ENCODE measurements at places on chromosomes 6 and 20.

DNA sequence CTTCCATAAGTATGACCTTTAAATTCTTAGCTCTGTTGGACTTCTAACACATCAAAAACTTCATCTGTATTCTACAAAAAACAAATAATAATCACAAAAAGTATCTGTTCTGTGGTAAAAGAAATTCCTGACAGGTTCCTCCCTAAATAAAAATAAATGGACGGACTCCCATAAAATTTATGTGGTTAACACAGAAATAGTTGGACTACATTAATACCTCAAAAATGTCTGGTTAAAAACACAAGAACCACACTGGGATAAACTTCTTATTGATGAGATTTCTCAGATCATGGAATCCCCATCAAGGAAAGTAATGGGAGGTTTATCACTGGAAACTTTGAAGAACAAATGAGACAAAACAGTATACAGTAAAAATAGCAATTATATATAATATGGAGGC is 172.4 kb downstream of the MOXD1 start:
- DNase-seq, result no peak

- no peak for DNase-seq
Observed at GRCh38 chr6:87682310-87682709, 19.7 kb downstream of the AKIRIN2 start.

- DNase-seq, result no peak
Observed at GRCh38 chr6:89023591-89024441, 56.7 kb upstream of the PNRC1 start.

DNA sequence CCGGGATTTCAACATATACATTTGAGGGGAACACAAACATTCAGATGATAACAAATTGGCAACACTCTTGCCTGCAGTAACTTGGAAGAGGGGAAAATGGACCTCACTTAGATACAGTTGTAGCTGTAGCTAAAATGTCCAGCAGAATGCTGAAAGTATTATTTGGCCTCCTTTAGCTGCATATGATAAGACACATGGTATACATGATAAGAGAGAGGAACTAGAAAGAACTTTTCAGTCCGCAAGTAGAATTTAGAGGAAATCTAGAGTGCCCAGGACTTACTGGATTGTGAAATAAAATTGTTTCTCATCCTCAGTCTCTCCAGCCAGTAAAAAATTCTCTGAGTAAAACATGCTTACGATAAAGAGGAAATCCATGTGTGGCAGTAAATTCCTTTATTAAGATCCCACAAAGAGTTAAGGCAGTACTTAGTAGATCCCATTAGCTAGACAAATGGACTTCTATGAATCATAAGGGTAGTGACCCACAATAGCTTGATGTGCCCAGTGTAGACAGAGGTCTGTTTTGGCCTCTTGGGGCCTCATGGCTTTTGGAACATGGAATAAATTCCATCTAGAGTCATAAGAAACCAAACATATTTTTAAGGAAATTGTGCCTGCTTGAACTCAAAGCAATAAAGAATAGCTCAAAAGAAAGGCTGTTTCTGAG is 87.9 kb upstream of the RBM24 start:
- DNase-seq, result no peak

GRCh38 chr6:84769306-84769705 is 4.9 kb upstream of the TBX18 start:
- no peak for DNase-seq

- no peak for DNase-seq
Observed at GRCh38 chr6:3405182-3405518, 51.7 kb downstream of the SLC22A23 start.

- DNase-seq, result no peak
Observed at GRCh38 chr6:155256122-155256795, 7.6 kb upstream of the CLDN20 start.

DNA sequence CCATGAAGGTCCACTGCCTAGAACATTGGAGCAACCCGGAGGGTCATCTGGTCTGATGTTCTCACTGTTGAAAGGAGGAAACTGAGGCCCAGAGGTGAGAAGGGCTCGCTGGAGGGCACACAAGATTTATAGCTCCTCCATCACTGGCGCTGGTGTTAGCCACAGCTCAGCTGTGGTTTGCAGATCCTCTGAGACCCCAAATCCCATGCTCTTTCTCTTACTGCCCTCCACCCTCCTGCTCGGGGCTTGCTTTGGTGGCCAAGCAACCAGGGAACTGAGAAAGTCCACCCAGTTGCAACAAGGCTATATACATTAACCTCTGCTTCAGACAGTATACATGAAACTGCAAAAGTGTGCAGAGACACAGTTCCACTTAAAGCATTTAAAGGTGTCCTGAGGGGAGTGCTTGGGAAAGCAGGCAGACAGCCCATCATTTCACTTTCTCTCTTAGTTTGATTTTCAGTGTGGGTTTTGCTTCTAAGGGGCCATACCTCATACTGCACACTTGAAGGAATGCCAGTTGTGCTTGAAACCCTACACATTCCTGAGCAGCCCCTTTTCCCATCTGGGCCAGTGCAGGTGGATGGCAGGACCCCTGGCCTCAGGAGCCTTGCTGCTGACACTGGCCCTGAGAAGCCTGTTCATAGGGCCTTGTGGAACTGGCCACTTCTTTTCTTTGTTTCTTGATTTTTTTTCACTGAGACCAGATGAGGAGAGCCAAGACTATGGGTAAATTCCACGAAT is 347.6 kb downstream of the CDC5L start:
- DNase-seq, result no peak

DNA sequence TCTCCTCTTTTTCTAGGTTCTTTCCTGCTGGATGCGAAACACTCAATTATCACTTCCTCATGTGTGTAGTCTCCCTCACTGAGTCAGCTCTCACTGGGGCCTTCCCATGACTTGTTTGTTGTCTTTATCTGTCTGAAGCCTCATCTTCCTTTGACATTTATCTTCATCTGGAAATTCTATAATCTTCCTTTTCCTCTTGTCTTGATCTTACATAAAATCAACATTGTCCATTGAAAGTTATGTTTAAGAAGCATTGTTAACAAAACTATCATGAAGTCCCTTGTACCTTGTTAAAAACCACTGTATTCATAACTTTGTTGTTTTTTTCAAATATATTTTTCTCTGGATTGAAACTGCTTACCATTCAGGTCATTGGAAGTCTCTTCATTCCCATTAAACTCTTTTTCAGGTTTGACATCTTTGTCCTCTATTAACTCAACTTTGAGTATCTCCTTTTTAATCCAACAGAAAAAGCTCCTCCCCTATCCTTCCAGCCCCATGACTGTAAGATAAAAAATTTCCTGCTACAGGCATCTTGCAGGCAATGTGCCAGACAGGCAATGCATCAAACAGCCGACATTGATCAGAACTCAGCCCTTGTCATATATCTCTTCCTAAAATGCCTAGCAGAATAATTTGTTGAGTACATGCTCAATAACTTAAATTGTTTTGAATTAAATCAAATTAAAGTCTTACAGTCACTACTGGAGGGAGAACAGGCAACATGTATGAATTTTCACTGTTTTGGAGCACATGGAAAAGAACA is 34.8 kb downstream of the MYLIP start:
- no peak for DNase-seq

DNA sequence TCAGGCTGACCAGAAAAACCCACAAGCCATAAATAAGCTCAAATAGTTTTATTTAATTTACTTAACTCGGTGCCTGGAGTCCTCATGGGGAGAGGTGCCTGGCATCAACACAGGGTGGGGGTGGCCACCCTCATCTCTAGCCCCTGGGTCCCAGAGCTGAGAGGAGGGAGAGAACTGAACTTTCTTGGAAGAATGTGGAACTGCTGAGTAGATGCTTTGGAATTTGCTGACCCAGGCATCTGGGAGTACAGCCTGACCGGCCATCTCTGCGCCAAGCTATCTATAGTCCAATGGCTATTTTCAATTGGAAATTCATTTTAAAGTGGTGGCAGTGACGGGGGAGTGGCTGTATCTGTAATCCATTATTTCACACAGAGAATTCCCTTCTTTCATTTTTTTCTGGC is 104.8 kb downstream of the CDH26 start:
- no peak for DNase-seq

GRCh38 chr20:58215116-58215515 is 13.3 kb downstream of the ANKRD60 start:
- DNase-seq, result no peak

- no peak for DNase-seq
Observed at GRCh38 chr6:136991646-136992045, 53.1 kb downstream of the IL20RA start.

GRCh38 chr20:3932681-3933080 is 43.5 kb downstream of the PANK2 start:
- DNase-seq, result no peak

DNA sequence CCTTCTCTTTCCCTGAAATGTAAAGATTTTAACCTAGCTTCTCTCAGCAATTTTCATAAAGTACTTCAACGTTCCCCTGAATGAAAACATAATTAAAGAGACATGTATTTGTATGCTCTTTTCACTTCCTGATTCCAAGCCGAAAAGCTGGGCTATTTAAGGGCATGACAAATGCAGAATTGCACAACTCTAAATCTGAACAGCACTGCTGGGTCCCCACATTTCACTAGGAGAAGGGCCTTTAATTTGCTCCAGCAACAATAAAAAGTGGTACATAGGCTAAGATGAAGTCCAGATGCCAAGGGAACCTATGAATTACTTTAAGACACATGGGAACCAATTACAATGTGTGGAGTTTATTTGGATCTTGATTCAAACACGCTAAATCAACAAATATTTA is 42.0 kb downstream of the IRAK1BP1 start:
- DNase-seq, result no peak

DNA sequence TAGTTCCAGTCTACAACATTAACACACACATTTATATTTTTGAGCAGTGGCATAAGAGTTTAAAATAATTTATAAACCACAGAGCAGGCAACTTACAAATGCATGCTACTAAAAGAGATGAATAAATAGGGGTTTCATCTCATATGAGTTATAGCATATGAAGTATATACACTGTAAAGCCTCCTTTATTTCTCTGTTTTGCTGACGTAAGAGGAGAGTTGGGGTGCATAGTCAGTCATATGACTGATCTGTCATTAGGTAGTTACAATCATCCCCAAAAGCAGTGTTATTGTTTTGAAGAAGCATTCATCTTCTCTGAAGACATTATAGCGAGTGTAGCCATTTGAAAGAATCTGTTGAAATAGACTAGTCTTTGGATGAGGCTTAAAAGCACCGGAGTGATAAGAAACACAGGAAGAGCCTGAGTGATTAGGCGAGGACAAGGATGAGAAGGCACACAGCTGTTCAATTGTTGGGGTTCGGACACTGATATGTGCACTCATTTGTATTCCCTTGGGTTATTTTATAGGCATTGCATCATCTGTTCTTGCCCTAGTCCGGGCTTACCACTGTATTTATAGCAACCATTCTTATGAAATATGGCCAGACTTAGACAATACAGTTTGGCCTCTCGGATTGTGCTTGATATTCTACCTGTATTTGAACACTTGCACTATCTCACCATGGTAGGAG is 325.7 kb downstream of the SAMD5 start:
- DNase-seq, result peak; percentile 54

DNA sequence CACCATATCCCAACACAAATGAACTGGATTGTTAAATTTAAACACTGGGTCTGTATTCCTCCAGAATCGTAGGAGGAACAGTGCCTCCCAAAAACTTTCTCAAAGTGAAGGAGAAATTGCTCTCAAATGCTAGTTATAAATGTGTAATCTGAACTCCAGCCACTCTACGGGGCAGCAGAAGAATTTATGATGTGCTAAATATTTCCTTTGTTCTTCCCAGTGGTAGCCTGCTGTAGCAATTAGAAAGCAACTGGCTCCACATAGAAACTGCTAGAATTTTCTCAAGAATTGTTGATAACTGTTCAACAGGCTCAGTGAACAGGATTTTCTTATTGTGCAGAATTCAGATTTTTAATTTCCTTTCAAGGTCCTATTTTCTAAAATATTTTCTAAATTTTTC is 49.8 kb upstream of the EYA4 start:
- no peak for DNase-seq

DNA sequence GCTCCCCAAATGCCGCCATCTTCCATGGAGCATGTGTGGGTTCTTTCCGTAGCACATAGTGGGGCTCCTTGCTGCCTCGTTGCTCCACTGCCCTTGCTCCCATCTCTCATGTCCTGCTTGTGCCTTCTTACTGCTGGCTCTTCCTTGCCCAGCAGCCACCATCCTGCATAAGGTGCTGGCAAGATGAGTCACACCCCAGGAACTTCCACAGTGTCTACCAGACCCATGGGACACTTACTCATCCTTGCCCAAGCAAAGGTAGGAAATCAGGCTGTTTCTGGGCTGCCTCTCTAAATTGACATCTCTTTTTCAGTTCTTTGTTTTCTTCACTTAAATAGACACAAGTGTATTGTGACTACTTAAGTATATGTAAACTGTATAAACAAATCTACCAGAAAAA is 39.4 kb upstream of the RGS17 start:
- no peak for DNase-seq

- no peak for DNase-seq
Observed at GRCh38 chr6:135179372-135179771, 1.7 kb upstream of the MYB start.

DNA sequence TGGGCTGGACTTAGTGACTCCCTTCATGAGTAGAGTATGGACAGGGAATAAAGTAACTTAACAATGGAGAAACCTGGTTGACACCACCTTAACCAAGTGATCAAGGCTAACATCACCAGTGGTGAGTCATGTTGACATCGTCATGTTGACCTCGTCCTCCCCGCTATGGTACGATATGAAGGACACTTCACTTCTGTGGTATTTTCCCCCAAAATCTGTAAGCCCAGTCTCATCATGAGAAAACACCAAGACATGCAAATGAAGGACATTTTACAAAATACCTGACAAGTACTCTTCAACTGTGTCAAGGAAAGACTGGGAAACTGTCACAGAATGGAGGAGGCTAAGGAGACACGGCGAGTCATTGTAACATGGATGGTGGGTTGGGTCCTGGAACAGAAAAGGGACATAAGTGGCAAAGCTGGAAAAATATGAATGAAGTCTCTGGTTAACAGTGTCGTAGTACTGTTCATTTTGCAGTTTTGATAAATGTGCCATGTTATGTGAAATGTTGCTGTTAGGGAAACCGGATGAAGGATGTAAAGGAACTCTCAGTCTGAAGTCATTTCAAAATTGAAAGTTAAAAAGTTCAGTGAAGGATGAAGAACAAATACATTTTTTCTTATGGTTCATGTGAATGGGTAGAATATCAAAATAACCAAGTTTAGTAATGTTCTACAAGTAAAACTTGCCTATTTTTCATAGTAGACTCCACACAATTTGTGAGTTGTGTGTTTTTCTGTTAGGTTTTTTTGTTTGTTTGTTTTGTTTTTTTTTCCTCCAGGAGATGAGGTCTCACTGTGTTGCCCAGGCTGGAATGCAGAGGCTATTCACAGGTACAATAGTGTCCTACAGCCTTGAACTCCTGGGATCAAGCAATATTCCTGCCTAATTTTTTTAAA is 247.5 kb downstream of the TMEM242 start:
- DNase-seq, result no peak

DNA sequence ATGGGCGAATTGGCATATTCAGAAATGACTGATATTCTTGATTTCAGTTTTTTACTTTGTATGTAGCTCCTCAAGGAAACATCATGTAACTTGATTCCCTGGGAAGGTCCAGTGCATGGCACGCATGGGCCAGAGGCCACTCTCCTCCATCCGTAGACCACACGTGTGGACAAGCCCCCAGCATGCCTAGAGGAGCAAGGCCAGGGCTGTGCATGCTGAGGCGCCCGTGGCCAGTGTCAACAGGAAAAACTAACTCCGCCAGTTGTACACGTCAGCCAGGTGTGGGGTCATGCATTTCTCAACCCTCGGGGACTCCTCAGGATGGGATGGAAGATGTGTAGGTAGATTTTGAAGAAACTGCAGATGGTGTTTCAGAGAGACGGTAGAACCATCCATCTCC is 37.8 kb upstream of the CD93 start:
- no peak for DNase-seq

Data from NCI-H2171 treated with DMSO at 0.1 percent for 48 hours (cell line).